ENCODE measurements at places on chromosomes 12 and 14. TPM values are rescaled to one million over a fixed set of nuclear protein-coding genes. Genes with fewer than 3 reads are reported as not detected.

The SLCO1B3 gene
- total RNA-seq: not detected

The NTN4 gene
- not detected for total RNA-seq

The AMN gene
- 0.75 TPM for total RNA-seq

The GSC gene
- not detected for total RNA-seq

The BDKRB1 gene
- not detected for total RNA-seq

The SOAT2 gene
- total RNA-seq: 0.48 TPM

The ADCY4 gene
- 1.5 TPM for total RNA-seq

DNA sequence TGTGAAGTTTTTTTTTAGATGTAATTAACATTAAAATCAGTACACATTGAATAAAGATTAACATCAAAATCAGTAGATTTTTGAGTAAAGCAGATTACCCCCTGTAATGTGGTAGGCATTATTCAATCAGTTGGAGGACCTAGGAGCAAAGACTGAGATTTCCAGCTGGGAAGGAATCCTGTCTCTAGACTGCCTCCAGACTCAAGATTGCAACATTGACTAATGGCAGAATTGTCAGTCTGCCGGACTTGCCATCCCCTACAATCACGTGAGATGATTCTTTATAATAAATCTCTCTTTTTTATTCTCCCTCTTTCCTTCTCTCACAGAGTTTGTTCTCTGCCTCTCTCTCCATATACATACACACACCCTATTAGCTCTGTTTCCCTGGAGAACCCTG is 51.4 kb upstream of the SLC6A15 start:
- DNase-seq: no peak

DNA sequence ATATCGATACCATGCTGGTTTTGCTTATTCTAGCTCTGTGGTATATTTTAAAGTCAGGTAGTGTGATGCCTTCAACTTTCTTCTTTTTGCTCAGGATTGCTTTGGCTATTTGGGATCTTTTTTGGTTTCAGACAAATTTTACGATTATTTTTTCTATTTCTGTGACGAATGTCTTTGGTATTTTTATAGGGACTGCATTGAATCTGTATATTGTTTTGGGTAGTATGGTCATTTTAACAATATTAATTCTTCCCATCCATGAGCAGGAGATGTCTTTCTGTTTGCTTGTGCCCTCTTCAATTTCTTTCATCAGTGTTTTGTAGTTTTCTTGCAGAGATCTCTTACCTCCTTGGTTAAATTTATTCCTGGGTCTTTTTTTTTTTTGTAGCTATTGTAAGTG is 10.8 kb upstream of the SLC4A8 start:
- DNase-seq: no peak

- no peak for DNase-seq
Measured at GRCh38 chr12:104605685-104606084, 148.9 kb downstream of the CHST11 start.

- DNase-seq: no peak
Measured at GRCh38 chr12:50524621-50525020, 19.8 kb downstream of the DIP2B start.

DNA sequence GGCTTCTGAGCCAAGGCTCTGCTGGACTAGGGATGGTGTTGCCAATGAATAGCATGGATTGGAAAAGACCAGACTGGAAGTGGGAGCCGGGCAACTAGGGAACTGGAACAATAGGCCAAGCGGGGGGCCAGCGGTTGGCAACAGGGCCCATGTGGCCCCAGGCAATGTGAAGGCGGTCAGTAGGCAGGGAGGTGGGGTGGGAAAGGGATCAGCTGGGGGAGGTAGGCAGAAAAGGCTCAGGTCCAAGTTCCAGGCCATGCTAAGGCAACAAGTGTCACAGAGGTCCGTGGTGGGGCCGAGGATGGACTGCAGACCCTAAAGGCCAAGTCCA is 14.9 kb upstream of the MLXIP start:
- no peak for DNase-seq

DNA sequence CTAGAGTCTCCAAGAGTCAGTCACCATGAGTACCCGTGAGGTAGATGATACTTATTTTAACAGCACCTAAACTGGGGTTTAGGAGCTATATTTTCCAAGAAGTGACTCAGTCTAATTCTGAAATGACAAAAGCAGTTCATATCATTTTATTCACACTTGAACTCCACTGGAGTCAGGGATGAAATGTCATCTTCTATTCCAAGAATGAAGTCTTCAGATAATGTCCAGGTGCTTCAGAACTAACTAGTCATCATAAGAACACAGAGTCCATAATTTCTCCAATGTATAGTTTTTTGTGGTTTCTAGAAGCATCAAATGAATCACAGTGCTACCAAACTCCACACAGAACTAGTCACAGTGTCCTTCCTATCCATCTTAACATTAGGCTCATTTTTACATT is 13.3 kb downstream of the DNM1L start:
- DNase-seq: no peak

GRCh38 chr14:67652189-67652588 is 22.2 kb downstream of the VTI1B start:
- DNase-seq: no peak

Measured in CD8-positive, alpha-beta memory T cell (primary cell).